T-helper 2 cell treated with Interferon-gamma antibody and Interleukin-4, amounts not matched to agents 5 μg/mL and 100 μg/mL, for 36 hours (primary cell): ENCODE measurements at places on chromosomes 13 and 19.
A peak's percentile ranks its signal among the peaks of the same experiment; 100 is the strongest.

- DNase-seq = no peak
Observed at GRCh38 chr13:37701306-37701705, 102.7 kb upstream of the POSTN start.

- DNase-seq = no peak
Observed at GRCh38 chr13:113625965-113626721, 31.9 kb downstream of the ATP4B start.

- DNase-seq = no peak
Observed at GRCh38 chr19:51691074-51691583, 2.0 kb upstream of the SPACA6 start.

DNA sequence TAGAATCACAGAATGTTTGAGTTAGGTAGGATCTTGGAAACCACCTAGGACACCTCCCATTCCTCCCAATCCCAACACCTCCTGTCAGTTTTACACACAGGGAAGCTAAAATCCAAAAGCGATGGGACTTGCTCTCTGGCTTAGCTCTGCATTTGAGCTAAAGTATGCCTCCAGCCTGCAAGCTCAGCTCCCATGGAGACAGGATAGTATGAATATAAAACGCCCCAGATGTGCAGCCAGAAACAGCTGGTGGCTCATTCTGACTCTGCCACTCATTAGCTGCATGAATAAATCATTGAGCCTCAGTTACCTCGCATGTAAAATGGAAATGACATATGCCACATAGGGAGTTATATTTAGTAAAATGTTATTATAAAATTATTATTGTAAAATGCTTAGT is 336.0 kb downstream of the SUCLA2 start:
- DNase-seq = no peak

- no peak for DNase-seq
Observed at GRCh38 chr19:408902-409515, at the start of gene C2CD4C. Gene C2CD4C, minus strand, starts transcription at chr19:409147. Its CDS starts 786 bp downstream, at chr19:408361.

DNA sequence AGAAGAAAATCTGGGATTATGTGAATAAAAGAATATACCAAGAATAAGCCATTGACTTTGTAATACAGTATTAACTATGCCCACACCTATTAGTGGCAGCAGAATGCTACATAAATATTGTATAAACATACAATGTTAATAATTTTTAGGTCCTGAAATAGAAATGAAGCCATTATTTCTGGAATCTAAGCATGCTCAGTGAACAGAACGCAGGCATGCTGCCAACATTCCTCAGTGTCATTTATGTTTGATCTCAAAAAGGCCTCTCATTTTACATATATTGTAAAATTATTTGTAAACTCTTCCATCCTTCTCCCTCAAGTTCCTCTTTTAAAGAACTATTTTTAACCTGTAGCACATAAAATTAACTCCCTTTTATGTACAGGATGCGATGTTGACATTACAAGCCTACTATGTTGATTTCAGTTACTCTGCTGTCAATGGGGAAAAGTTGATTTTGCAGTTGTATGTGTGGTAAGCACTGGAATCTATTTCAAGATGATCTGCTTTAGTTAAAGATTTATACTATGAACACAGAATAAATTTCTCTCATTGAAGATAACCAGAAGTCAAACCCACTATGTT is 118.8 kb downstream of the VWA8 start:
- DNase-seq = no peak

GRCh38 chr13:83423381-83423780 is 458.9 kb downstream of the SLITRK1 start:
- no peak for DNase-seq

DNA sequence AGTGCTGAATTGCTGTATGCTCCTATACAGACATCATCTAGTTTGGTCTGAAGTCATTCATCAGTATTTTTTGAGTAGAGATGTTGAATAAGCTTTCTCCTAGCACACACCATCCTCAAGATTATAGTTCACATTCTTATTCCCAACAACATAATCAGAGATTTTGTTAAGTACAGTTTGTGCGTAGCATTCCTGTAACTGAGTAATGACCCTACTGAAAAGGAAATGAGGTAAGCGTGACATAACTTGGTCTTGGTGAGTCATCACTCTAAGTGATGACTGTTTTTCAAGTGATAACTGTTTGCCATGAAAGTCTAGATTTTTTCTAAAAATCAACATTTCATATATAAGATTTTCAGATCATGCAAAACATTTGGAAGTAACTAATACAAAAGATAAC is 18.5 kb upstream of the FAM216B start:
- DNase-seq = no peak

DNA sequence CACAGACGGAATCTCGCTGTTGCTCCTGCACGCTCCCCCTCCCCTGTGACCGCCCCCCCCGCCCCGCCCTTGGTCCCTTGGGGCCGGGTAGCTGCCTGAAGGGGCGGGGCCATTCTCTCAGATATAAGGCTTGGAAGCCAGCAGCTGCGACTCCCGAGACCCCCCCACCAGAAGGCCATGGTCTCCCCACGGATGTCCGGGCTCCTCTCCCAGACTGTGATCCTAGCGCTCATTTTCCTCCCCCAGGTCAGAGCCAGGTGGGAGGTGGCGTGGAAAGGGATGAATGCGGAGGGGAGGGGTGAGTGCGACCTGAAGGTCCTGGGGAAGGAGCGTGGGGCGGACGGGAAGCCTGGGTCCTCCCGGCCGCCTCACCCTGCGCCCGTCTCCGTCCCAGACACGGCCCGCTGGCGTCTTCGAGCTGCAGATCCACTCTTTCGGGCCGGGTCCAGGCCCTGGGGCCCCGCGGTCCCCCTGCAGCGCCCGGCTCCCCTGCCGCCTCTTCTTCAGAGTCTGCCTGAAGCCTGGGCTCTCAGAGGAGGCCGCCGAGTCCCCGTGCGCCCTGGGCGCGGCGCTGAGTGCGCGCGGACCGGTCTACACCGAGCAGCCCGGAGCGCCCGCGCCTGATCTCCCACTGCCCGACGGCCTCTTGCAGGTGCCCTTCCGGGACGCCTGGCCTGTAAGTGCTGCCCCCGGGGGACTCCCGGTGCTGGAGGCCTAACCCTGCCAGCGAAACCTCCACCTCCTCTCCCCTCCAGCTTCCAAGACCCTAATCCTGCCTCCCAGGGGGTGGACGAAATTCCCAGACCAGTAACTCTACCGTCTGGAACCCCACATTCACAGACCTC is at the start of gene DLL3:
Gene DLL3 (plus strand): TSS at position 150 of the 845 bp plus-strand sequence. CDS start 28 bp downstream, at position 178.
- DNase-seq = no peak

- no peak for DNase-seq
Observed at GRCh38 chr13:43978688-43979087, 99.0 kb downstream of the LACC1 start.

- no peak for DNase-seq
Observed at GRCh38 chr13:45199711-45200110, 1.1 kb downstream of the KCTD4 start.

- no peak for DNase-seq
Observed at GRCh38 chr13:28448651-28449358, 46.1 kb downstream of the FLT1 start.

- DNase-seq = peak; percentile 38
Observed at GRCh38 chr13:100131863-100132574, 43.1 kb downstream of the PCCA start.

DNA sequence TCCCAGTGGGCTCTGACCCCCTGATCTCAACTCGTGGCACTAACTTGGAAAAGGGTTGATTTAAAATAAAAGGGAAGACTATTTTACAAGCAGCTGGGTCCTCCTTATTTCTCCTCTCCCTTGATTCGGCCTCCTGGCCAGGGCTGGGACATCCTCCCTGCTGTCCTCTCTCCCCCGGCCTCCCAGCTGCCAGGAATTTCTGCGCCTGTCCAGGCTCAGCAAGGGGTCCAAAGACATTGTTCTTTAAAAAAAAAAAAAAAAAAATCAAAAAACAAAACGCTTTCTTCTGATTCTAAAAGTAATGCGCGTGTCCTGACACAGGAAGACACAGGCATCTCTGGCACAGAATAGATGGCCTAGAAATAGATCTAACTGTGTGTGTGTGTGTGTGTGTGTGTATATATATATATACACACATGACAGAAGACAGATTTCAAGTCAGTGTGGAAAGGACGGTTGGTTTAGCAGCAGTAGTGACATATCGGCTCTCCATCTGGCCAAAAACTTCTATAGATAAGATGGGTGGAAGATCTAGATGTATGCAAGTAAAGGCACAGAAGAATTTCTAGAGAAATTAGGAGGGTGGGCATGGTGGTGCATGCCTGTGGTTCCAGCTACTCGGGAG is 12.3 kb upstream of the LENG8 start:
- no peak for DNase-seq

- no peak for DNase-seq
Observed at GRCh38 chr13:33083054-33083453, 66.8 kb downstream of the KL start.

GRCh38 chr19:50906217-50906616 is 5.0 kb downstream of the KLK4 start:
- no peak for DNase-seq

GRCh38 chr13:47033216-47033615 is 136.4 kb upstream of the HTR2A start:
- no peak for DNase-seq

DNA sequence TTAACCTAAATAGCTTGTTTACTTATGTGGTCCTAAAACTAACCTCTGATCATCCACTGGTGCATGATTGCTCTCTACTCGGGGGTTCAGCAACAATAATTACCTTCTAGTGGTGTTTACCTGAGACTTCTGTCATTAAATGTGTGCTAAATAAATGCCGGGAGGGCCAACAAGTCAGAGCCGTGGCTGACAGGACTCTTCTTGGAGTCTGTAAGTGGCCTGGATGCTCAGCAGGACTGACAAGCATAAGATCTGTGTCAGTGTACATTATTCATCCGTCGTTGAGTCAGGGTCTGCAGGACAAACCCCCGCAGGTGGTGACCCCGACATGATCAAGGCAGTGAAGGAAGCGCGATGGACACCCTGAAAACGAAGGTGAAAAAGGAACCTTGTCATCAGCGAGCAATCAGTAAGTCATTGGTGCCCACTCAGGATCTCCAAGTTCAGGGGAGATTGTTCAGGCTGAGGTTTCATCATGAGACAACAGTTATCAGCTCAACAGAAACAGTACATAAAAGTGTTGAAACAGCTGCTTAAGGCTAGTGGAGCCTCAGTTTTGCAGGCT is 1466.9 kb downstream of the UQCRFS1 start:
- no peak for DNase-seq

DNA sequence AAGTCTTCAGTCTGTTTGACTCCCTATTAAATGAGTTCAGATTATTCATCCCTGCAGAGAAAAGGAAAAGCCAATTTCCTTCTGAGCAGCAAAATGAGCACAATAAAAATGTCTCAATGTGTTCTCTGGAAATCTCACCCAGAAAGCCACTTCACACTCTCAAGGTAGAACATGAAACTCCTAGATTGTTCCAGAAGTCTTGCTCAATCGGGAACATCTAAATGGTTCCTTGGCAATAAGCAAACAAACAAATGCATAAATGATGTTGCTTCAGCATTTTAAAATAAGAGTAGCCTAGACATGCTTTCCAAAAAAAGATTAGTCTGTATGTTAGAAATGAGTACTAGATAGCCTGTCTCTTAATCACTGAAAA is 59.7 kb upstream of the TNFRSF19 start:
- no peak for DNase-seq
